ENCODE measurements at places on chromosomes 6 and 20. TPM values are rescaled to one million over a fixed set of nuclear protein-coding genes. Genes with fewer than 3 reads are reported as not detected.

ADNP gene
- total RNA-seq = 41.5 TPM

LPA gene
- total RNA-seq = not detected

MACROD2 gene
- total RNA-seq = 5.8 TPM

TPD52L1 gene
- total RNA-seq = 61.0 TPM

RIPPLY2 gene
- not detected for total RNA-seq

OOEP gene
- not detected for total RNA-seq

ZNF165 gene
- 0.99 TPM for total RNA-seq

DEFB132 gene
- total RNA-seq = not detected

BANF2 gene
- not detected for total RNA-seq

DNA sequence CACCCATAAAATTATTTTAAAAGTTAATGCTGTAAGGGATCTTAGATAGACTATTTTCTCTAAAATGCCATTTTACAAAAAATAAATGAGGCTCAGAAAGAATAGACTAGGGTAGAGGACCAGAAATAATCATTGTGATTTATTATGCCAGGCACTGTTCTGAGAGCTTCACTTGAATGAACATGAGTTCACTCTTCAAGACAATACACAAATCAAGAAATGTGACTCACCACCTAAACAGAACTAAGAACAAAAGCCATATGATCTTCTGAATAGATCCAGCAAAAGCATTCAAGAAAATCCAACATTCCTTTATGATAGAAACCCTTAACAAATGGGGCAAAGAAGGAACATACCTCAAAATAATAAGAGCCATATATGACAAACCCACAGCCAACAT is 582.0 kb downstream of the PKHD1 start:
- H3K36me3 ChIP-seq = no peaks in the 10 kb centered on the region
- no peaks in the 10 kb centered on the region for H3K27me3 ChIP-seq
- H3K4me1 ChIP-seq = no peaks in the 10 kb centered on the region
- no peak overlapping the region for H3K27ac ChIP-seq
- no peak overlapping the region for H3K4me3 ChIP-seq

- H3K36me3 ChIP-seq = no peaks in the 10 kb centered on the region
- H3K27me3 ChIP-seq = no peaks in the 10 kb centered on the region
- H3K27ac ChIP-seq = no peak overlapping the region
- no peak for DNase-seq
- no peak overlapping the region for H3K4me3 ChIP-seq
Measured at GRCh38 chr6:43814111-43814510, 44.1 kb downstream of the VEGFA start.

DNA sequence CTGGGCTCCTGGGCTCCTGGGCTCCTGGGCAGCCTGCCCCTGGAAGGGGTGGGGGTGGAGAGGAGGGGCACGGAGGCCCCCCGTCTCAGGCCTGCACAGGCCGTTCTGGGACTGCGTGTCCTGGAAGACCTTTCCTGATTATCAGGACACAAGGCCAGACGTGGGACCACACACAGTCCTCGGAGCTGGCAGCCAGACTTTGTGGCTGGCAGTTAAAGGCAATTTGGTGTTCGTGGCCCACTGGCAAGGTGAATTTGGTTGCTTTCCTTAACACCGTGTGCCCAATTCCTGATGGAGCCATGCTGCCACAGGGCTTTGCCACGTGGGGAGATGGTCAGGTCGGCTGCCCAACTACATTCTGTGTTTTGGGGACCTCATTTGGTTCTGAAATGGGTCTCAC is 113.5 kb downstream of the SMOC2 start:
- H3K36me3 ChIP-seq = no peaks in the 10 kb centered on the region
- no peak overlapping the region for H3K27ac ChIP-seq
- H3K27me3 ChIP-seq = no peaks in the 10 kb centered on the region
- DNase-seq = no peak
- H3K4me3 ChIP-seq = no peak overlapping the region

GRCh38 chr6:64243618-64244017 is 608.0 kb downstream of the PHF3 start:
- H3K27me3 ChIP-seq = no peaks in the 10 kb centered on the region
- no peak overlapping the region for H3K4me3 ChIP-seq
- H3K27ac ChIP-seq = no peak overlapping the region
- H3K36me3 ChIP-seq = no peaks in the 10 kb centered on the region

DNA sequence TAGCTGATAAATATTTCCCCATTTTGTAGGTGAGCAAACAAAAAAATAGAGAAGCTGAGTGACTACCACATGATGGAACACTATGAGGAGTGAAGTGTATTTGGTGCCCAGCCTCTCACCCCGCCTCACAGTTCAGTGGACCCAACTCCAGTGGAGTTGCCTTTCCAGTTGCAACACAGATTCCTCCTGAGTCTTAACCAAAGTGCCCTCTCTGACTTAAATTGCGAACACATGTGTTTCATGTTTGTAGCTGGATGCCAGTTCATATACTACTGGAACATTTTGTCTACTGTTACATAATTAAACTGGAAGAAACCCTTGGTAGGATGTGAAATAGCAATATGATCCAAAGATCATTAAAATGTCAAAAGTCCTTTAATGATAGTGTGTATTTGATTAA is 448.9 kb downstream of the COL12A1 start:
- no peaks in the 10 kb centered on the region for H3K27me3 ChIP-seq
- H3K27ac ChIP-seq = no peak overlapping the region
- no peak overlapping the region for H3K4me3 ChIP-seq
- H3K4me1 ChIP-seq = no peaks in the 10 kb centered on the region
- no peaks in the 10 kb centered on the region for H3K36me3 ChIP-seq

DNA sequence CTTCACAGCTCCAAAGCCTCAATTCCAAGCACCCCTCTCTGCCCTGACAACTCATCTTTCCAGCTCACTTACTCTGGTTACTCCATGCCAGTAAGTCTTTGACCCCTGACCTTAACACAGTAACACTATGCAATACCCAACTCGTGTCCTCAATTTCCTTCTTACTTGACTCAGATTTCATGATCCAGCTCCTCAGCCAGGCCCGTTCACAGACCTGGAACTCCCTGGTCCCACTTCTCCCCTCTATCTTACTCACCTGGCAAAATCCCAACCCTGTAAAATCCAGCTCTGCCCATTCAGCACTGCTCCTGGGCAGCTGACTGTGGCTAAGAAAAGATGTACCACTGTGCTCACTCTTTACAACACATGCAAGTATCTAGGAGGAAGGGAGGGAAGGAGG is 7.9 kb downstream of the GNL1 start:
- peaks cover 34% of the 10 kb centered on the region for H3K36me3 ChIP-seq
- no peak overlapping the region for H3K27ac ChIP-seq
- DNase-seq = no peak
- H3K4me1 ChIP-seq = no peaks in the 10 kb centered on the region
- no peak overlapping the region for H3K4me3 ChIP-seq
- H3K27me3 ChIP-seq = no peaks in the 10 kb centered on the region

DNA sequence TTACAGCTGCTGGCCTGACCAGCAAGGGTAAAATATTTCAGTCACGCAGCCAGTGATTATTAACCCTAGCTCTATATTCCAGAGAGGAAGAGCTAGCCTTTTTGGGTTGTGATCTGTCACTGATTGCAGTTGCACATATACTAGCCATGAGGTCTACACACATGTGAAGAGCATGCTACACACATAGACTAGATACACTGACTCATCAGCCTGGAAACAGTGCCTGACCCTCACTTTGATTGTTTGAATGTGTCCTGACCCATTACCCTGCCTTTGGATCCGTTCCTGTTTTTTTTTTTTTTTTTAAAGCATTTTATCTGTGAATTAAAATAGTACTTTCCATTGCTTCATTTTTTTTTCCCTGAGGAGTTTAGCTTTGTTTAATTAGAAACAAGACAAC is 50.8 kb downstream of the ESR1 start:
- no peaks in the 10 kb centered on the region for H3K36me3 ChIP-seq
- H3K4me3 ChIP-seq = no peak overlapping the region
- no peak overlapping the region for H3K27ac ChIP-seq
- H3K4me1 ChIP-seq = no peaks in the 10 kb centered on the region
- H3K27me3 ChIP-seq = no peaks in the 10 kb centered on the region

GRCh38 chr6:53771785-53772624 is 22.8 kb upstream of the LRRC1 start:
- H3K4me1 ChIP-seq = no peaks in the 10 kb centered on the region
- no peak overlapping the region for H3K27ac ChIP-seq
- DNase-seq = no peak
- H3K27me3 ChIP-seq = no peaks in the 10 kb centered on the region

GRCh38 chr6:109702791-109703190 is 11.7 kb downstream of the FIG4 start:
- DNase-seq = no peak
- no peaks in the 10 kb centered on the region for H3K4me1 ChIP-seq
- H3K36me3 ChIP-seq = no peaks in the 10 kb centered on the region
- H3K27ac ChIP-seq = no peak overlapping the region
- no peak overlapping the region for H3K4me3 ChIP-seq

DNA sequence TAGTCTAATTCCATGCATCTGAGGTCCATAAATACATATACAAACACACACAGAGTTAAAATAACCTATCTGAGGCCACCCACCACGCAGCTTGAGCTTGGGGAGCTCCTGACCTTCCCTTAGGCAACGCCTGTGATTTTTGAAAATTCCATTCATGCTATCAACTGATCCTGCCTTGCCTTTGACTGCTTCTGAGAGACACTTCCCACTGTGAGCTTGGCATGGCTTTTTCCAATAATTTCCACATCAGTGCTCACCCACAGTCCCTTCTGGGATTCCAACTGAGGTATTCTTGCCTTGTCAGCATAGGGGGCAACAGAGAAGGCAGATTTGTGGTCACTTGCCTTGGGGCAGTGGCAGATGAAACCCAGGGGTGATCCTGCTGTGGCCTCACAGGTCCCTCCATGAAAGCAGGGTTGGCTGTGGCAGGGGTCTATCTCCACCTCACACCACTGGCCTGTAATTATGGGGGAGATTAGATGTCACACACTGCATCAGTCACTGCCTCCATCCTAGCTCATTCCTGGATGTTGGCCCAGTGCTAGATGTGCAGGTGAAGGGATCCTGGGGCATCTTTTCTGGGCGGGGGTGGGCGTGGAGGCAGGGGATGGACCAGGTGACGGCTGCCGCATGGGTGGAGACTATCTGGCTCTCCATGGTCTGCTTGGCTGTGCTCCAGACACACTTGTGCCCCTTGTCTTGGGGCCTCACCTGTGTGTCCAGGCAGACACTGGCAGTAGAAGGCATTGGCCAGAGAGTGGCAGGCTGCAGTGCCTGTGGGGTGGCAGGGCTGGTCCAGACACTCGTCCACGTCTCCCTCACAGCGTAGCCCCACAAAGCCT is 11.2 kb upstream of the GPSM3 start:
- H3K4me3 ChIP-seq = no peak overlapping the region
- H3K27ac ChIP-seq = no peak overlapping the region
- H3K36me3 ChIP-seq = no peaks in the 10 kb centered on the region
- no peaks in the 10 kb centered on the region for H3K4me1 ChIP-seq

DNA sequence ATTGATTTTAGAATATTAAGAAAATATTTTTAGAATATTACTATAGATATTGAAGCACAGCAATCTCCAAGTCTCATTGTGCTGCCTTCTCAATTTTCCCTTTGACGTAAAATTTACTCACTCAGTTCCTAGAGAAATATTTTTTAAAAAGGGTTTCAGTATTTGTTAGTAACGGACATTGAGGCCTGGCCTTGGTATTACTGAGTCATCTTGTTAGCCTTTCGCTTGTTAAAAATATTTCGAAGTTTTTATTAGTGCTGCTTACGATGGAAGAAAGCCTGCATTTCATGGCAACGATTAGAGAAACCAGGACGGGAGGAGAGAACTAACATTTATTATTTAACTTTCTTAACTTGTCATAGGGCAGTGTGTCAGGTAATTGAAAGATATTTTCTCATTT is 82.2 kb downstream of the TIAM2 start:
- no peak for DNase-seq
- no peak overlapping the region for H3K4me3 ChIP-seq
- no peaks in the 10 kb centered on the region for H3K36me3 ChIP-seq
- H3K27me3 ChIP-seq = no peaks in the 10 kb centered on the region

- DNase-seq = no peak
- peaks cover 6% of the 10 kb centered on the region for H3K27me3 ChIP-seq
- H3K27ac ChIP-seq = no peak overlapping the region
- H3K36me3 ChIP-seq = no peaks in the 10 kb centered on the region
Measured at GRCh38 chr6:35209081-35209480, 4.7 kb upstream of the SCUBE3 start.

DNA sequence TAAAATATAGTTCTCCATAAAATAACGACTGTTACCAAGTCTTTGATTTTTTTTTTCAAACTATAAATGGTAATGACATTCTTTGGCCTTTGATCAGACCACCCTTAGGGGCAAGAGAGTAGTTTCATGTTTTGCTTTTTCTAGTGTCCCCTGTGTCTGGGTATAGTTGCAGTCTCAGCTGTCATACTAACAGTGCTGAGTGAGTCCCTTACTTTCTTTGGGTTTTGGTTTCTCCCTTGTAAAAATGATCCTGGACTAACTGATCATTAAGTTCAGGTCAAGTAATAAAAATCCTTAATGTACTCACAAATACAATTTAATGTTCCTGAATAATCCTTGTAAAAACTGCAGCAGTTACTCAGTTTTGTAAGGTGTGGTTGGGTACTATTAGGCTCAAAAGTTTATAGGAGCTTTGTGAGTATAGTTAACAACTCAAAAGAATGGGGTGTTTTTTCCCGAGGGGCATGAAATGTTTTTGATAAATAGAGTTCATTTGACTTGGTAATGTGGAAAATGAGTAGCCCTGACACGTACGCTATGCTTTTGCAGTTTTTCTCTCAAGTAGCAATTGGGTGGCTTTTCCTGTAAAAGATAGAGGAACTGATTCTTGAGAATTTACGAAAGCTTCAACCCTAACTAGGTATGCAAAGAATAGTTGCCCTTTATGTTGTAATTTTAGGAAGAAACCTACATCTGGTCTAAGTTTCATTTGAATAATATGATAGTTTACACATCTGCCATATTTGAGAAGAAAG is 6.2 kb downstream of the PTPN1 start:
- H3K36me3 ChIP-seq = no peaks in the 10 kb centered on the region
- DNase-seq = no peak
- no peak overlapping the region for H3K4me3 ChIP-seq

- H3K27me3 ChIP-seq = no peaks in the 10 kb centered on the region
- no peak overlapping the region for H3K4me3 ChIP-seq
- no peak for DNase-seq
- H3K27ac ChIP-seq = no peak overlapping the region
Measured at GRCh38 chr20:16222859-16223411, 350.3 kb downstream of the KIF16B start.

GRCh38 chr6:21800948-21801438 is 207.4 kb downstream of the SOX4 start:
- H3K4me1 ChIP-seq = no peaks in the 10 kb centered on the region
- no peak overlapping the region for H3K4me3 ChIP-seq
- H3K36me3 ChIP-seq = no peaks in the 10 kb centered on the region
- H3K27ac ChIP-seq = no peak overlapping the region
- no peak for DNase-seq

GRCh38 chr6:157861184-157861583 is 38.1 kb downstream of the SNX9 start:
- no peak overlapping the region for H3K27ac ChIP-seq
- no peak for DNase-seq
- no peaks in the 10 kb centered on the region for H3K36me3 ChIP-seq
- no peaks in the 10 kb centered on the region for H3K27me3 ChIP-seq
- H3K4me3 ChIP-seq = no peak overlapping the region
